OCI-LY7 (cell line): ENCODE measurements at places on chromosomes 7 and 10.

GRCh38 chr7:19464241-19464640 is 244.6 kb downstream of the POLR1F start:
- no peak for DNase-seq

DNA sequence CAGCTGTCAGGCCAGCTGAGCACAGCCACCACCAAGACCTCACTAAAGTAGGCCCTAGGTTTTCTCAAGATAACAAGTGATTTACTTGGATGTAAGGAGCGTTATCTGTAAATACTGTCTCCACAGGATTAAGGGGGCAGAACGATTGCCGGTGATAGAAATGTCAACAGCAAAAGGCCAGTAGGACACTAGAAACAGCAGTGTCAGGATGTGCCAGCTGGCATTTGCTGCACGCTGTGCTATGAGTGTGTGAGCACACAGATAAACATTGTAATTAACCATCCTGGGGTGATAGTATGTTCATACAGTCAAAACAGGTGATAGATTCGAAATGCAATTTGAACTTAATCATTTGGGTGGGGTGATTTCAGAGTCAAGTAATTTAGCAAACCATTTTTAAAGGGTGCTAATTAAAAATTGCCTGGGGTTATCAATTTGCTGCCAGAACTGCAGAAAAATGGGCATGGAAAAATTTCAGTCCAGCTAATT is 36.3 kb upstream of the NOBOX start:
- no peak for DNase-seq

DNA sequence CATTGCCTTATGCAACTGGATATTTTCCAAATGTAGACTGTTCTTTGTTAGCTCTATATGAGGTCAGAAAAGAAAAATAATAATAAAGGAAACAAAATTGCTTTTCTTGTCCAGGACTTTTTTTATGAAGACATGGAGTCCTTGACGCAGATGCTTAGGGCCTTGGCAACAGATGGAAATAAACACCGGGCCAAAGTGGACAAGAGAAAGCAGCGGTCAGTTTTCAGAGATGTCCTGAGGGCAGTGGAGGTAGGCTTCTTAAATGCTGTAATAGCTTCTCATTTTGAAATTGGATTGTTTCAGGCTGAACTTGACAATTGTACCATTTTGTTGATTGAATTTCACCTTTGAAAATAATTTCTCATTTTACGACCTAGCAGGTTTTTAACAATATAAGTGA is 12.9 kb upstream of the LSMEM1 start:
- DNase-seq: no peak

GRCh38 chr7:80478683-80479082 is 33.2 kb downstream of the GNAT3 start:
- no peak for DNase-seq

- DNase-seq: no peak
Measured at GRCh38 chr10:64586934-64587503, 1065.8 kb downstream of the REEP3 start.

GRCh38 chr10:59865101-59865500 is 41.3 kb downstream of the CCDC6 start:
- peak; percentile 35 for DNase-seq

- DNase-seq: no peak
Measured at GRCh38 chr7:22726907-22727713, at the start of gene IL6. Gene IL6 (plus strand): TSS chr7:22727200. CDS start chr7:22727263, 63 bp downstream.
